ENCODE measurements at places on chromosomes 3 and 15. TPM values are rescaled to one million over a fixed set of nuclear protein-coding genes. Genes with fewer than 3 reads are reported as not detected.

SLC22A13 gene
- not detected for total RNA-seq

MESP2 gene
- not detected for total RNA-seq

PAK6 gene
- 0.16 TPM for total RNA-seq

GASK1A gene
- under 0.01 TPM for total RNA-seq

STX19 gene
- total RNA-seq = not detected

CHRNA7 gene
- 0.54 TPM for total RNA-seq

IL5RA gene
- not detected for total RNA-seq

ADGRG7 gene
- total RNA-seq = not detected

GABPB1 gene
- 24.6 TPM for total RNA-seq

SCN11A gene
- total RNA-seq = not detected

MUC13 gene
- not detected for total RNA-seq

IL16 gene
- total RNA-seq = 1.1 TPM

GOLGA6L1 gene
- not detected for total RNA-seq

EIF4G1 gene
- 333 TPM for total RNA-seq

PDIA3 gene
- total RNA-seq = 442 TPM

NR1I2 gene
- total RNA-seq = not detected

CYP1A1 gene
- total RNA-seq = 2.1 TPM

CCDC66 gene
- 2.0 TPM for total RNA-seq

HRG gene
- not detected for total RNA-seq

TRIM42 gene
- total RNA-seq = not detected

ACSBG1 gene
- total RNA-seq = not detected

TXNRD3 gene
- total RNA-seq = 9.4 TPM

P2RY1 gene
- total RNA-seq = 3.6 TPM

STARD5 gene
- 13.6 TPM for total RNA-seq

GP9 gene
- total RNA-seq = not detected

ANKUB1 gene
- not detected for total RNA-seq

C3orf22 gene
- total RNA-seq = not detected

ACP3 gene
- total RNA-seq = 1.5 TPM

PPP1R14D gene
- not detected for total RNA-seq

ERICH6 gene
- not detected for total RNA-seq

PLA2G4E gene
- total RNA-seq = not detected

FANCD2 gene
- total RNA-seq = 12.5 TPM

FHIT gene
- 1.1 TPM for total RNA-seq

STRIT1 gene
- total RNA-seq = not detected

COL8A1 gene
- 414 TPM for total RNA-seq

B2M gene
- 2,199 TPM for total RNA-seq

ZNF860 gene
- 0.32 TPM for total RNA-seq

LIPH gene
- 5.2 TPM for total RNA-seq

Measured in cardiac atrium fibroblast (primary cell).